ENCODE measurements at places on chromosomes 7 and 10.

GRCh38 chr7:128398016-128398840, 11.6 kb downstream of the IMPDH1 start:
- peak; percentile 18 for DNase-seq

- peak; percentile 55 for DNase-seq
These were observed 2.2 kb downstream of the CYP17A1 start for GRCh38 chr10:102835007-102835482.

GRCh38 chr10:11018855-11019631, 1.4 kb downstream of the CELF2 start:
- DNase-seq, result no peak

DNA sequence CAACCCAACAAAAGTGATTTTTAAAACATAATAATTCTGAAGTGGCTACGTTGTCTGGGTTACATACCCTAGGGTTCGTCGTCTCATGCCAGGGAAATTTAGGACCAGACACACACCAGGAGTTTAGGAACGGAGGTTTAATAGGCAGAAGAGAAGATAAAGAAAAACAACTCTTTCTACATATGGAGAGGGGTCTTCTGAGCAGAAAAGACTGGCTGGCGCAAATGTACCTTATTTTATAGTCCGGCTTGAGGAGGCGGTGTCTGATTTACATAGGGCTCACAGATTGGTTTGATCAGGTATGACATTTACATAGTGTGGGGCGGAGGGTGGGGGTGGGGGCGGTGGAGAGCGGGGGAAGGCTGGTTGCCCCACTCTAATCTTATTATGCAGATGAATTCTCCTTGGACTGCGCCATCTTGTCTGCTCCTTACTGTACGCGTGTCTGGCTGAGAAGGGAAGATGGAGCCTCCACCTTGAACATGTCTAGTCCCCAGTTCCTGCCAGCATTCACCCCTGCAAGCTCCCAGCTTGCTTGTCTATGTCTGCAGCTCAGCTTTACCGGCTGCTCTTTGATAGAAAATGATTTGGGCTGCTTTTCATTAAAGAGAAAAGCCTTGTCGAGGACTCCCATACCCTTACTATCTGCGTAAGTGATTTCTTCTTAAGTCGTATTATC, 98.7 kb downstream of the RALA start:
- DNase-seq, result no peak

GRCh38 chr10:130635528-130635927, 499.3 kb downstream of the GLRX3 start:
- DNase-seq, result no peak

DNA sequence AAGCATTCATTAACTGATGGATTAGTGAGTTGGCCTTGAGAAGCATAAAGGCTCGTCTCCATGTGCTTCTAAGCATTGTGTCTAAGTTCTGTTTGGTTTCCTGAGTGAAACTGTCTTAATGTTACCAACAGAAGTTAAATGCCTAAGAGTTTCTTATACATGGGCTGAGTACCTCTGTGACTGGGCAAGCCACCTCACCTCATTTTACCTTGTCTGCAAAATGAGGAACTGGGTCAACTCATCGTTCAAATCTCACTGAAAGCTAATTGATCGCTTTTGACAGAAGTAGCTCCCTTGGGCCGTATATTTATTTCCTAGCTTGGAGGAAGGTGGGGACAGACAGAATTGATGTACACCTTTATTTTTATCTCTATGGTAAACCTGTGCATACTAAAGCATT, 88.9 kb downstream of the TCF7L2 start:
- DNase-seq, result no peak

- DNase-seq, result no peak
These were observed 283.6 kb downstream of the BICC1 start for GRCh38 chr10:58796242-58796641.

DNA sequence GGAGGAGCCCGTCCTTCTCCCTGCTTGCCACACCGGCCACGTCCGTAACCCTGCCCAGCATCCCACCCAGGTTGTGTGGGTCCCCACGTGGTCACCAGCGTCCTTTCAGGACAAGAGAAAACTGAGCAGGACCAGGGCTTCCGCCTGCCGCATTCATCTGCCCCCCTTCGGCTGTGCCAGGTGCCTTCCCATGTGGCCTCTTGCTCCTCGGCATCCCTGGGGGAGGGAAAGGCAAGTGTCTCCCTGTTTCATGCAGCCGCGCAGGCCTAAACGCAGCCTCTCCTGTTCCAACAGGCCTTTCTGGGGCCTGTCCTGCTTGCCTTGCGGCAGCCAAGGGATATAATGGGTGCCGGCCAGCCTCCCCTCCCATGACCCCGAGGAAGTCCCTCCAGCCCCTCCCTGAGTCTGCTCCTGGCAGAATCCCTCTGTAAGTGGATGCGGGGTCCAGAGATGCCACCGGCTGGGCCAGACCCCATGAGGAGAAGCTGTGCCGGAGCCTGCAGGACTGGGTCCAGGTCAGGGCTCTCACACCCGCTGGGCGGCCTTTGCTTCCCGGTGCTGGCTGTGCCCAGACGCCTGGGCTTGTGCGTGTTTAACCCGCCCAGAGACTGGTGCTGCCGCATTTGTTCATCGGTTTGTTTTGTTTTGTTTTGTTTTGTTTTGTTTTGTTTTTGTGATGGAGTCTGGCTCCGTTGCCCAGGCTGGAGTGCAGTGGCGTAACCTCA, 23.1 kb downstream of the SHH start:
- DNase-seq, result no peak

DNA sequence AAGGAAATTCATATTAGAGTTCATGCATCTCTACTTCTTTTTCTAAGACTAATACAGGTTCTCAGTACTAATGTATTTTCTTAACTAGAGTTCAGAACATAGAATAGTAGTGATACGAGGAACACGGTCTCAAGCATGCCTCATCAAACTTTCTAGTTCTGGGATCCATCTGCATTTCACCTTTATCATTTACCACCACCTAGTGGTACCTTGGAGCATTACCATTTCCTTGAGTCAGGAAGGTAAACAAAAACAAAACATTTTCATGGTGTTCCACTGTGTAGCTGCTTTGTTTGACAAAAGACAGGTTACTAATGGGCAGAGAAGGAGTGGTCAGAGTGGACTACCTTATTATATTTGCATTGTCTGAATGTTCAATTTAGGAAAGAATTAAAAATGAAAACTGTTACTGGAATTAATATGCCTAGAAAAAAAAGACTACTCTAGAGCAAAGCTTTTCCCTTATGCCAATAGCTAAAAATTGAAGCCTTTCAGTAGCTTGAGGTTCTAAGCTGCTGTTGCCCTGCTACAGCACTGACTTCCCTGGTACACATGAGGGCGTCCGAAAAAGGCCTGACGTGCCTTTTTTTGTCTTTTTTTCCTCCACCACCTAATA, 44.5 kb downstream of the STARD3NL start:
- DNase-seq, result no peak

DNA sequence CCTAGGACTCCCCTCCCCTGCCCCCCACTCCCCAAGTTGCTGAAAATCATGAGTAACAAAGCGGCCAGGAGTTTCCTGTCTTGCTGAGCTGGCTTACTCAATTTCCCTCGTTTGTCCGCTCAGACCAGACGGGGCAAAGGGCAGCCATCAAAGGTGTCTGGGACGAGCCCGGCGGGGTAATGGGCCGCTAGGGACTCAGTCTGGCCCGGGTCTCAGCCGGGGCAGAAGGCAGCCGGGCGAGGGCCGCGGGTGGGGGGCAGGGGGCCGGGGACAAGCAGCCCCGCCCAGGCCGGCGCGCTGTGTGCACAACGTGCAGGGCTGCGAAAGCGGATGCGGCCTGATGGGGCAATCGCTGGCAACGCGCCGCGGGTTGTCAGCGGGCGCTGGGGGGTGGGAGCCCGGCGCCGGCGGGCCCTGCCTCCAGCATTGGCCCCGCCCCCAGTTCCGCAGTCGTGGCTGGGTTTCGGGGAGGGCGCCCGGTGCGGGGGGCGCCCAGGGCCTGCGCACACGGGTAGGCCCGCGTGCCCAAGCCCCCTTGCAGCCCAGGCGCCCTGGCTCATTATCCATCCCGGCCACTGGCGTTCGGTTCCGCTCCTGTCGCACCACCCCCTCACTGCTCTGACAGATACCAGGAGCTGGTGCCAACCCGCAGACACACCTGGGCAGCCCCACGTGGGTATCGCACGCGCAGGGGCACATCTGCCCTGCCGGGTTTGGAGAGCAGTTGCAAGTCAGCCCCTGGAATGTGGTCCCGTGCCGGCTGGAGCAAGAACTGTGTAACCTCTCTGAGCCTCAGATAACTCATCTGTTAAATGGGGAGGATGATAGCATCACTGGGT, 35.1 kb downstream of the DNAJB12 start:
- peak; percentile 70 for DNase-seq

DNA sequence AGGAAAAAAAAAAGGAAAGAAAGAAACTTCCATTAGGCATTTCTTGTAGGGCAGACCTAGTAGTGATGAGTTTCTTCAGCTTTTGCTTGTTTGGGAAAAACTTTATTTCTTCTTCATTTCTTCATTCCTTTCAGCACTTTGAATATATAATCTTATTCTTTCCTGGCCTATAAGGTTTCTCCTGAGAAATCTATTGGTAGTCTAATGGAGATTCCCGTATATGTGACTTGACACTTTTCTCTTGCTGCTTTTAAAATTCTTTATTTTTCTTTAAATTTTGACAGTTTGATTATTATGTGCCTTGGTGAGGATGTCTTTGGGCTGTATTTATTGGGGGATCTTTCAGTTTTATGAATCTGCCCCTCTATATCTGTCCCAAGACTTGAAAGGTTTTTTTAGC, 3.9 kb upstream of the BTAF1 start:
- no peak for DNase-seq

- DNase-seq, result no peak
These were observed 113.9 kb downstream of the FZD1 start for GRCh38 chr7:91378131-91378530.

- no peak for DNase-seq
These were observed 30.2 kb downstream of the MICALL2 start for GRCh38 chr7:1428941-1429501.

DNA sequence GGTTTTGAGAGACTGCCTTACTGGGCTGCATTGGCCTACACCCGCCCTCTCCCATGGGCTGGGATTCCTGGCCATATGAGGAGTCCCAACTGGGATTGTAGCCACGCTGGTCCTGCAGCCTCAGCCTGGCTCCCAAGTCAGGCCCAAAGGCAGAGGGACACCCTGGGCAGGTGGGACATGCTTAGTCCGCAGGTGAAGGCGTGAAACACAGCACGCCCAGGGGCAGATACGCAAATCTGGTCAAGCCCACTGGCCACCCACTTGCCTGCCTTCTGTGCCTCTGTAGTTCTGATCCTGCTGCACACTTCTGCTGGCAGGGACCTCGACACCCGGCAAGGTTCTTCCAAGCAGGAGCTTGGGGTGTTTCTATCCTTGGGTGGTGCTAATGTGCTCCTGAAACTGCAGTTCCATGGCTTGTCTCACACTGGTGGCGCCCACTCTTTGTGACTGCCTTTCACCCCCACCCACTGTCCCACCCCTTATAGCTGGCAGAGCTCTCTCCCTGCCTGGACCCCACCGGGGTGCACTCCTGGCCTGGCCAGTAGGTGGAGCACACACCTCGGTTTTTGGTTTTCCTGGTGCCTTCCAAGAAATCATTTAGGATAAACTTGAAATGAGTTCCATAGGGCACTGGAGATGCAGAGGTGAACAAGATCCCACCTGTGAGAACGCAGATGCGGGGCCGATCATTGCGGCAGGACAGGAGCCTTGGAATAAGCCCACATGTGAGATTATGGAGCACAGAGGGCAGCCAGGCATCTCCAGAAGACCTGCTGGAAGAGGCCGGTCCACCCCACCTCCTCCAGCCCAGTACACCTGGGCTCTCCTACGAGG, 47.9 kb downstream of the MKI67 start:
- DNase-seq, result peak; percentile 28

DNA sequence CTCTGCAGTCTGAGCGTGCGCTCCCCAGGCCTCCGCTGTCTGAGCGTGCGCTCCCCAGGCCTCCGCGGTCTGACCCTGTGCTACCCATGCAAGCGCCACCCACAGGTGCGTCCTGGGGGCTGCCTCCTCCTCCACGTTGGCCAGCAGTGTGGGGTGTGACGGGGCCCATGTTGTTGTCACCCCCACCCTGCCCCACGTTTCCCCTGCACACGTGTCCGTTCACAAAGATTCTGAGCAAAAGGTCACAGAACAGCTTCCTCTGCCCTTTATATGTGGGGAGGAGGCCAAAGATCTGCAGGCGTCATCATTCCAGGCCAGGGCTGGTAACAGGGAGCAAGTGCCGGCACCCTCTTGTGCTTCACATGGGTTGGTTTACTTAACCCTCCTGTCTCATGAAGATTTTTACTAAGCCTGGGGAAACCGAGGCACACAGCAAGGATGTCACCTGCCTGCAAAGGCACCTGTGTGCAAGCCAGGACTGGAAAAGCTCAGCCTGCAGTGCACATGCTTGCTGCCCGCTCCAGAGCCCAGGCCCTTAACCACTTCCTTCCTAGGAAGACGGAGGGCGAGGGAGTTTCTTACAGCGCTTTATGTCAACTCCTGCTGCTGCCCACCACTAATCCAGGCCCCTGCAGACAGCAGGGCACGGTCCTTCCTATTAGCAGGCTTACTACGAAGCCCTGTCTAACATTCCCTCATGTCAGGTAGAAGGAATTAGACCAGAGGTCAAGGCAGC, 4.8 kb downstream of the GPR146 start:
- no peak for DNase-seq

GRCh38 chr7:35816514-35816913, 15.7 kb downstream of the SEPTIN7 start:
- no peak for DNase-seq

GRCh38 chr10:24951201-24952142, 934 bp downstream of the PRTFDC1 start:
- no peak for DNase-seq

- no peak for DNase-seq
These were observed 88.6 kb downstream of the GFRA1 start for GRCh38 chr10:116184512-116184794.

DNA sequence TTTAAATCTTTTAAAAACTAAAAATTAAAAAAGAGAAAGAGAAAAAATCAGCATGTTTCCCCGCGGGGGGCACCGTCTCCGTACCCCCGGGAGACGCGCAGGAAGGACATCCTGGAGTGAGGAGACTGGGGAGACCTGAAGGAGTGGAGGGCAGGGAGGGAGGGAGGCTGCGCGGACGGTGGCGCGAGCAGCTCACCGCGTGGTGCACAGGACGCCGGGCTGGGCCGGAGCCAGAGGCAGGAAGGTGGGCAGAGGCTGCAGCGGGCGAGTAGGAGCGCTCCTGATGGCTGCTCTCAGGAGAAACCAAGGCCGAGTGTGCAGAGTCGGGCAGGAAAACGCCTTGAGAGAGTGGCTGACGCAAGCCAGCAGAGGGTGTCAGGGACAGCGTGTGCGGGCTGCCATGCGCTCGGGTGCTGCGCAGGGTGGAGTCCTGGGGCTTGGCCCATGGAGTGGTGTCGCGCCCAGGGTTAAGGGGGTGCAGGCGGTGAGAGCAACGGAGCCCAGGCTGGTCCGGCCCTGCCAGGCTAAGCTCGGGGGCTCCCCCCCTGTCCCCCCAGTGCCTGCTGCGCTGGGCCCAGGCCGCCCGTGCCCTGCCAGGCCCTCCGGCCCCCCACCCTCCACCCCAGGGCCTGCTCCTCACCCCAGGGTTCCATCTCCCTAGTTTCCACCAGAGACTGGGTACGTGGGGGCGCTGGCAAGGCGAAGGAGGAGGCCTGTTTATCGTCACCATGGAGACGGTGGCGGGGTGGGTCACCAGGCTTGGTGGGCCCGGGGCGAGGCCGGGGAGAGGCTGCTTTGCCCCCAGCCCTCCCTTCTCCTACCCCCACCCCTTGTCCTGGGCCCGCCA, 28.9 kb upstream of the FXYD4 start:
- DNase-seq, result no peak

Data from effector CD8-positive, alpha-beta T cell (primary cell).